SJCRH30 (cell line): ENCODE measurements at places on chromosomes 11 and 22. TPM values are rescaled to one million over a fixed set of nuclear protein-coding genes. Genes with fewer than 3 reads are reported as not detected.

The ADAMTS8 gene
- total RNA-seq: 0.05 TPM in 1 of 2 replicates, not detected in the other

DNA sequence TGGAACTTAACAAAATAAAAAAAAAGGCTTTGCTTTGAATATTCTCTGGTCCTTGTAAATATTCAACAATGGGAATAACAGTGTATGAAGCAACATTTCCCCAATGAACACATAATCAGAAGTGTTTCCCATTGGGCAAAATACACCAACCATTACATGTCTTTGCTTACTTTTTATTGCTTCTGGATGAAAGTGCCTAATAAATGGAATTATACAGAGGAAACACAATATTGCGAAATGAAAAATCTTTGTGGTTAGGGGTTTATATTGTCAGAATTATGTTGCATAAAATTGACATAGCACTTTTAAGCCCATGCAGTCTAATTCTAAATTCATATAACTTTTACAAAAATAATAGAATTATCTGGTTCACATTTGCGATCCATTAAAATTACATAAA lies 386.4 kb downstream of the DCDC1 start:
- H3K4me3 ChIP-seq: no peak overlapping the region
- no peaks in the 10 kb centered on the region for H3K36me3 ChIP-seq
- no peaks in the 10 kb centered on the region for H3K27me3 ChIP-seq
- H3K4me1 ChIP-seq: no peaks in the 10 kb centered on the region
- no peak overlapping the region for H3K27ac ChIP-seq
- no peak for DNase-seq

DNA sequence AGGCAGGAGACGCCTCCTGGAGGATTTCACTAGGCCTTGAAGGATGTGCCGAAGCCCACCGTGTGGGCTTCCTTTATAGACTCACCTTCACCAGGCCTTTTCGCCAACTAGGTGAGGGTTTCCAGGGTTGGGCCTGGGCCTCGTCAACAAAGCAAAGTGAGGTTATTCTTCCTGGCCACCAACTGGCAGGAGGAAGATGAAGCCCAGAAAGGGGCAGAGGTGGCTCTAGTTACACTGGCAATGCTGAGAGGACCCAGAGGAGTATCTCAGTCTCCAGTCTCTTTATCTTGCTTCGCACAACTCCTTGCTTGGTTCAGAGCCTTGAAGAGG lies 404 bp upstream of the RELT start:
- no peaks in the 10 kb centered on the region for H3K4me1 ChIP-seq
- H3K36me3 ChIP-seq: no peaks in the 10 kb centered on the region
- peak overlapping the region; percentile 81 for H3K4me3 ChIP-seq
- no peak for DNase-seq
- H3K27ac ChIP-seq: no peak overlapping the region

DNA sequence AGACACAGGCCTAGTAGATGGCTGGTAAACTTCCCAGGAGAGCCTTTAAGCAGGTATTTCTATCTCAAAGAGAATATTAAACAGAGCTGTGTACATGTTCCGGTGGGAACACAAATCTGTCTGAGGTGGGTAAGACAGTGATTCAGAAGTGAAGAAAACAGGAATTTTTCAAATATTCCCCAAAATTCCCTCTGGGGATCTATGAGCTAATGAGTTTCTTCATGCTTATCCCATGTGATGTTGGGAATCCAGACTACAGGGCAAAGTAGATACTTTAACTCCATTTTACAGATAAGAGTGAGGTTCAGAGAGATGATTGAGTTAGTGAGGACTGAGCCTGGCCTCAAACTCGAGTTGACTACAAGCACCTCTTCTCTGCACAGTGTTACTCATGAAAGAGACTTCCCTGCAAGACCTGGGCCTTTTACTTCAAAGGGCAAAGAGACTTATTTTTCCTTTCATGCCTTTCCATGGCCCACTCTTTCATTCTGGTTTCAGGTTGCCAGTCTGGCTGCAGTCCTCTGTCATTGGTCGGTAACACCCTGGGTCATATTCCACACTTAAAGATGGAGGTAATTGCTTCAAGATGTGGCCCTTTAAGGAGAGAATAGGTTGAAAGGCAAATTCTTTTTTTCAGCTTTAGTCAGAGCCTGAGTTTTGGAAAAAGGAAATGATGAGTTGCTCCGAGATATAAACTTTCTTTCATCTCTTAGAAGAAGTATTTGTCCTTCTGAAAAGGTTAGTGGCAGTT lies 70.1 kb downstream of the CYB5R2 start:
- DNase-seq: no peak
- H3K4me3 ChIP-seq: no peak overlapping the region
- H3K27ac ChIP-seq: no peak overlapping the region
- H3K27me3 ChIP-seq: no peaks in the 10 kb centered on the region

The RELT gene
- total RNA-seq: 8.7 and 10.1 TPM in 2 replicates

The ANO1 gene
- 0.43 and 1.6 TPM in 2 replicates for total RNA-seq

The TENM4 gene
- total RNA-seq: 0.53 and 0.58 TPM in 2 replicates

The PDE3B gene
- total RNA-seq: 23.5 and 26.0 TPM in 2 replicates

The HMBS gene
- 10.1 and 14.3 TPM in 2 replicates for total RNA-seq

The RAPSN gene
- total RNA-seq: 91.3 and 93.5 TPM in 2 replicates

The RAG2 gene
- total RNA-seq: 0.08 and 0.10 TPM in 2 replicates

GRCh38 chr11:6387811-6388599 lies 2.3 kb upstream of the SMPD1 start:
- H3K4me3 ChIP-seq: no peak overlapping the region
- no peaks in the 10 kb centered on the region for H3K36me3 ChIP-seq
- no peaks in the 10 kb centered on the region; the same call in 1 of the 2 replicates for H3K4me1 ChIP-seq
- H3K27ac ChIP-seq: no peak overlapping the region

The TSPO gene
- 0.89 and 1.9 TPM in 2 replicates for total RNA-seq

DNA sequence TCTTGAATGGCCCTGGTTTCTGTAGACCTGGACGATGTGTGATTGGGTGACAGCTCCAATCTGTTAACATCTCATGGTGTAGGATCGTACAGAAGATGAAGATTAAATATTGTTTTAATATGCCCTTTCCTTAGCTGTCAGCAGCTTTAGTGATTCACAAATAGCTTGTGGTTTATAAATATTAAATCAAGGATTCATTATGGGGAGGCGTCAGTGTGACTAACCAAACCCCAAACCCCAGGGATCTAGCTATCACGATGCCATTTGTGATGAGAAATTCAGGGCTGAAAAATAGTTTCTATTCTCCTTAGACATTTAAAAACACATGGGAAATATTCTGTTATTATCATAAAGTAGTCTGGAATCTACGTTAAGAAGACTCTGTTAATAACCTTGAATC lies 73.4 kb downstream of the NCAM1 start:
- H3K27ac ChIP-seq: no peak overlapping the region
- H3K27me3 ChIP-seq: no peaks in the 10 kb centered on the region
- no peaks in the 10 kb centered on the region for H3K4me1 ChIP-seq
- no peak overlapping the region for H3K4me3 ChIP-seq

GRCh38 chr11:120219938-120220746 lies 9.3 kb downstream of the OAF start:
- no peaks in the 10 kb centered on the region for H3K27me3 ChIP-seq
- no peak overlapping the region for H3K27ac ChIP-seq

The TUBA8 gene
- 0.89 TPM in 1 of 2 replicates, not detected in the other for total RNA-seq

GRCh38 chr11:10488934-10489691 lies 34.0 kb downstream of the AMPD3 start:
- no peak for DNase-seq
- no peak overlapping the region for H3K4me3 ChIP-seq
- H3K4me1 ChIP-seq: peaks cover 19% of the 10 kb centered on the region
- peaks cover 39% of the 10 kb centered on the region for H3K36me3 ChIP-seq
- no peak overlapping the region for H3K27ac ChIP-seq

- H3K4me1 ChIP-seq: no peaks in the 10 kb centered on the region
- H3K4me3 ChIP-seq: no peak overlapping the region
- H3K36me3 ChIP-seq: no peaks in the 10 kb centered on the region
- H3K27ac ChIP-seq: no peak overlapping the region
Measured at GRCh38 chr22:44888491-44889254, 121.1 kb downstream of the PHF21B start.

GRCh38 chr22:49004484-49005399 lies 822.9 kb downstream of the BRD1 start:
- no peak overlapping the region for H3K4me3 ChIP-seq
- peaks cover 31% of the 10 kb centered on the region for H3K27me3 ChIP-seq
- H3K27ac ChIP-seq: no peak overlapping the region
- H3K36me3 ChIP-seq: no peaks in the 10 kb centered on the region
- no peaks in the 10 kb centered on the region for H3K4me1 ChIP-seq

- no peak for DNase-seq
- H3K27me3 ChIP-seq: no peaks in the 10 kb centered on the region
- H3K36me3 ChIP-seq: peaks cover 16% of the 10 kb centered on the region
- no peak overlapping the region for H3K4me3 ChIP-seq
- no peaks in the 10 kb centered on the region; the same call in 1 of the 2 replicates for H3K4me1 ChIP-seq
Measured at GRCh38 chr11:64265176-64266160, 14.1 kb downstream of the PLCB3 start.

The APOL5 gene
- not detected in 2 replicates for total RNA-seq

DNA sequence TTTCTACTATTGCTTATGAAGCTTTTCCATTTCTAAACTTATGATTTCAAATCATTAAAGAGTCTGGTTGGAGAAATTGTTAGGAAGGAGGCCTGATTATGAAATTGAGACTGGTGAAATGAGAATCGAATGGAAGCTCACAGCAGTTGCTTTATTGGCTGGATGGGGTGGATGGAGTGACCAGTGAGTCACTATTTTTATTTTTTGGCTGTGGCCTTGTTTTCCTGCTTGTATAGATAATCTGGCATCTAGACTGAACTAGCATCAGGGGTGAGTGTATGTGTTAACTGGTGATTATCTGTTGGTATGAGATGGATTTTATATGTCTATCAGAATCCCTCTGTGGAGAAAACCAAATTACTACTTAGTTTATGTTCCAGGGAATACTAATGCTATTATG lies 36.2 kb downstream of the UVRAG start:
- H3K4me3 ChIP-seq: no peak overlapping the region
- DNase-seq: no peak
- peaks cover 3% of the 10 kb centered on the region; the same call in 1 of the 2 replicates for H3K4me1 ChIP-seq
